Suprapubic skin (tissue), 4 donors: ENCODE measurements at places on chromosomes 1 and 21.

DNA sequence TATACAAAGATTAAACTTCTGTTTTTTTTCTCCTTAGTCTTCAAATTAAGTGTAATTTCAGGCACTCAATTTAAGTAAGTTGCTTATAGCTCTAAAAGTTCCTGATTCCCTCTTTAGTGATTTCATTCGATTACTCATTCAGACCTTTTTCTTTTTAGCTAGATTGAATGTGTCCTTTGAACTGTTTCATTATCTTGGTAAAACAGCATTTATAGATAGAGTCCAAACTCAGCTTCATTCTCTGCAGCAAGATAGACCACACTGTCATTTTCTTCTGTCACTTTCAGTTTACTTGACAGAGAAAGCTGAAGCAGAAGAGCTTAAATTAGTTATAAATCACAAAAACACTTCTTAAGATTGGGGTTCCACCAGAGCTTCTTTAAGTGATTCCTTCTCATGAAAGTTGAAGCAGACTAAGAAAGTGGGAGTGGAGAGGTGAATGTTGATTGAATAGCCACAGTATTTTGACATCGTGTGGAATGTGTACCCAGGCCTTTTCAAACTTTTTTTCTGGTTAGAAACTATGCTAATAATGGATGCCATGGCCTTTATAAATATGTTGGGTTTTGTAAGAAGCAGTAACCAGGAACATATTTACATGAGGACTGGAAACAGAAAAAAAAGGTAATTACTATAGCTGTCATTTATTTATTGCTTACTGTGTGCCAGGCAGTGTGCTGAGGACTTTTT, 52.2 kb downstream of the ZBTB40 start:
- DNase-seq: no peak

DNA sequence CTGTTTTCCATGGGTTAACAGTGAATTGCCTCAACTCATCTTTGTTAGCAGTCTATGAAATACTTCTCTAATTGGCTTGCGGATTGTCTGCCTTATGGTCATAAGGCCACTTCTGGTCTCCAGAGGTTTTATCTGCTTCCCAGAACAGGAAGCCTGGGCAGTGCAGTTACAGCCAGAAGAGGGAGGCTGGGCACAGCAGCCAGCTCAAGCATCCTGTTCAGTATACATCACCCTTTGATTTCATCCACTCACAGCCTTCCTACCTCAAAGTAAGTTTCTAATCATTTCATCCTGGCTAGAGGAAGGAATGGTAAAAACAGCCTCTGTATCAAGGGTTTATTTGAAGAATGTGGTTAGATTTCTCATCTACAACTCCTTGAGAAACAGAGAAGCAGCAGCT, 311.5 kb upstream of the DEPDC1 start:
- no peak for DNase-seq

DNA sequence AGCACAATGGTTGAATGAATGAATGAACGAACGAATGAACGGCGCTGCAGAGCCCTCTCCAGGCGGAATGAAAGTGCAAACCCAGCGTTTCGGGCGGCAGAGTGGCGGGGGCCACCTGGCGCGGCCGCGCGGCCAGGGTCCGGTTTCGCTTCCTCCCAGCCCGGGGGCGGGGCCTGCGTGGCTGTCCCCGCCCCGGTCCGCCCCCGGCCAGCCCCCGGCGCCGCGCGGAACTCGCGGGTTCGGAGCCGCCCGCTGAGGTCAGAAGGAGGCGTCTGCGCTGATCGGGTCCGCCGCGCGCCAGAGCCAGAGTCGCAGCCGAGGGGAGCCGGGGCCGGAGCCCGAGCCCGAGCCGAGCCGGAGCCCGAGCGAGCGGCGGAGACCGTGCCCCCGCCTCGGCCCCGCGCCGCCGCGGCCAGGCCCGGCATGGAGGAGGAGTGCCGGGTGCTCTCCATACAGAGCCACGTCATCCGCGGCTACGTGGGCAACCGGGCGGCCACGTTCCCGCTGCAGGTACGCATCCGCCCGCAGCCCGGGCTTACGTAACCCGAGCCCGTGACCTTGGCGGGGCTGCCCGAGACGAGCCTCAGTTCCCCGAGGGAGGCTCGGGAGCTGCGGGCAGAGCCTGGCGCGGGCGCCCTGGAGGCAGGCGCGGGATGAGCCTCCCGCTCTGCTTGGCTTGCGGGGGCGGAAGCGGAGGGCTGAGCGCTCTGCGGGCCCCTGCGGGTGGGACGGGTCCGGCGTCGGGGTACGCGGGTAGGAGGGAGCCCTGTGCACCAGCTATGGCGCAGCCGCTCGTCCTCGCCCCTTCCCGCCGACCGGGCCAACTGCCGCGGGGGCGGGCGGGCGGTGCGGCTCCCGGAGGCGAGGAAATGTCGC, at the start of gene PDXK:
PDXK (plus strand) TSS at position 258 of the 876 bp plus-strand sequence; CDS start at position 424, 166 bp downstream.
- DNase-seq: no peak

- no peak for DNase-seq
Observed at GRCh38 chr1:156214024-156214748, 1.4 kb downstream of the PMF1 start.

DNA sequence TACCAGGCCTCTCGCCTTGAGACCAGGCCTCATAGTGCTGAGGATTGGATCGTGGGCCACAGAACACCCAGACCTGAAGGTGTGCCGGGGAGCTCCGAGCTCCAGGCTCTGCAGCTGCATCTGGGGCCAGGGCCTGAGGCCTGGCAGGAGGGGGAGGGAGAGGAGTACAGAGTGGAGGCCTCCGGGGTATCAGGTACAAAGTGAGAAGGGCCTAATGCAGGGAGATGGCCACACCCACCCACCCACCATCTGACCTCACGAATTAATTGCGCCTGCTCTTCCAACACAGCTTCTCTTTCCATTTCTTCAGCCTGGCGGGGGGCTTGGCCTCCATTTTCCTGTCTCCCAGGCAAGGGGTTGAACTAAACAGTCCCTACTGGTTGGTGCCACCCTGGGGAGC, 99.4 kb upstream of the ARHGEF16 start:
- no peak for DNase-seq
